ENCODE measurements at places on chromosomes 13 and 19.

DNA sequence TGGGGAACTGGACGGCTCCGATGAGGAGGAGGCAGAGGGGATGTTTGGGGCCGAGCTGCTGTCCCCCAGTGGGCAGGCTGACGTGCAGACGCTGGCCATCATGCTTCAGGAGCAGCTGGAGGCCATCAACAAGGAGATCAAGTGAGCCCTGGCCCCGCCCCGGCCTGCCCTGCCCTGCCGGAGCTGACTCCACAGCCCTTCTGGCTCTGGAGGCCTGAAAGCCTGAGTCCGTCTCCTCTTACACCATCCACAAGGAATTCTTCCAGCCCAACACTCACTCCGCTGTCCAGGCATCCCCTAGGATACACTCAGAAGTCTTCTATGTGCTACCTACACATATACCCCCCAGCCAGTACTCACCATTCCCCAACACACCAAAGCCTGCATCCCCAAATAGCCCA is 17.4 kb downstream of the PPFIA3 start:
- DNase-seq, result no peak

DNA sequence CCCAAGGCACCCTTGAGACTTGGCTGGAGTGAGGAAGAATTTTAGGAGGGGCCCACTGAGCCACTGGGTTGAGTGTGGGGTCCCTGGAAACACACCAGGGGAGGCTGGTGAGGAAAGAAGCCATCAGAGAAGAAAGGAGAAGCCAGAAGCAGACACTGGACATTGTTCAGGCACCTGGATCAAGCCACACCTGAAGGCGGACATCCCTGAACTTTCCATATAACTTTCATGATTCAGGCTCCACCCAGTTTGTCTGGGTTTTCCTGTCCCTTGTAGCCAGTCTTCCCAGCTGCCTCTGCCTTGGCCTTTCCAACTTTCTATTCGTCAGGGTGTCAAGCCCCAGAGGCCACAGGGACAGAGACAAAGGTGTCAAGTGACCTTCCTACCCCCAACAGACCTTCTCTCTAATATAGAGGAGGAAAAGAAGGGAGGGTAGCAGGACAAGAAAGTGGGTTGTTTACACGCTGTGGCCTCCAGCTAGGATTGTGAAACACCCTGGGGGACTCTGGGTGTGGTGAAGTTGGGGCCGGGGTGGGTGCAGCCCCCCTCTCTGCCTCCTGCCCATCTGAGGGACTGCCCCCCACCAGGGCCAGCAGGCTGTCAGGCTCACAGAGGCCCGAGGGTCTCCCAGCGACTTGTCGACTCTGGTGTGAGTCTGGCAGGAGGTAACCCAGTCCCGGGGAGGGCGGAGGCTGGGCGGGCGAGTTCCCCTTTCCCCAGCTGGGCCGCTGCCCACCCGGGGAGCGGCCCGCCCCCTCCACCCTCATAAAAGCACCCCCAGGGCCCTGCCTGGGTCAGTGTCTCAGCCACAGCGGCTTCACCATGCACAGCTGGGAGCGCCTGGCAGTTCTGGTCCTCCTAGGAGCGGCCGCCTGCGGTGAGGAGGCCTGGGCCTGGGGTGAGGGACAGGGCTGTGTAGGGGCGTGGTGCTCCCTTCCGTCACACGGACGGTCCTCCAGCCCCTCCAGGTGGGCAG is at the start of gene CFD:
Gene CFD (plus strand): TSS at position 797 of the 976 bp plus-strand sequence. CDS start 26 bp downstream, at position 823.
- no peak for DNase-seq

GRCh38 chr19:873084-873483 is 13.6 kb downstream of the CFD start:
- DNase-seq, result peak; percentile 80

DNA sequence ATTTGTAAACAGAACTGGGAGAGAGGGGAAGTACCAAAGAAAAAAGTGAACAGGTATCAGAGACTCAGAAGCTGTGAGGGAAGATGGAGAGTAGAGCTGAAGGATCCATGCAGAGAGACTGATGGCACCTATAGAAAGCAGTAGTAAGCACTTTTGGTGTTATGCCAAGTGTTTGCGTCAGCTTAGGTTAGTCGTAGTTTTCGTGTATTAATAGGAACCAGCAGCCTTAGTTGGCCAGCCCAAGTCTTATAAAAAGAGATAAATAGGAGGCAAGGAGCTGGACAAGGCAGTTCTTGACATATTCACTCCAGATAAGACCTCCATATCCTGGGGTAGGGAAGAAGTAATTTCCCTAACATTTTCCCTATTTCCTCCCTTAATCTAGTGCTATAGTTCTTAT is 214.2 kb downstream of the OXGR1 start:
- no peak for DNase-seq

DNA sequence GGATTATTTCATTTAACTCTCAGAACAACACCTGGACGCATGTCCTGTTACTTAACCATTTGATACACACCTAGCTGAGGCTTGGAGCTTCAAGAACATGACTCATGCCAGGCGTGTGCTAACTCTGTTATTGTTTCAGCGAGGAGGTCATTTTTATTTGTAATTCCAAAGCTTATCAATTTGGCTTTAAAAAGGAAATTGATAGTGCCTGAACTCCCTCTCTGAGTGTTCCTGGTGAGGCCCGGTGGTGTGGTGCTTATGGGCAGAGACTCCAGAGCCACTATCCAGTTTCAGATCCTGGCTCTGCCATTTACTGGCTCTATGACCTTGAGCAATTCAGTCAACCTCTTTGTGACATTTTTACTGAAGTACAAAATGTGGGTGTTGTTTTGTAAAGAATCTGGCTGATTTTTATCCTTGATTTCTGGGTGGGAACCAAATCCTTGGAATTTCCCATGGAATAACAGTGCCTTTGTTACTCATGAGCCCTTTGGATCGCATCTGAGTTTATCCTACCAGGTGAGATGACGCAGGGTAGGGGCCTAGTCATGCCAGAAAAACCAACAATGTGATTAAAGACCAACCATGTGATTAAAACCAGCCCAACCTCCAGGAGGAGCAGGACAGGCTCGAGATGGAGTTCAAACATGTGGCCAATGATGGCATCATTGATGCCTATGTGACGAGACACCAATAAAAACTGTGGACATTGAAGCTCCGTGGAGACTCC is 198.8 kb downstream of the MYO16 start:
- DNase-seq, result no peak

DNA sequence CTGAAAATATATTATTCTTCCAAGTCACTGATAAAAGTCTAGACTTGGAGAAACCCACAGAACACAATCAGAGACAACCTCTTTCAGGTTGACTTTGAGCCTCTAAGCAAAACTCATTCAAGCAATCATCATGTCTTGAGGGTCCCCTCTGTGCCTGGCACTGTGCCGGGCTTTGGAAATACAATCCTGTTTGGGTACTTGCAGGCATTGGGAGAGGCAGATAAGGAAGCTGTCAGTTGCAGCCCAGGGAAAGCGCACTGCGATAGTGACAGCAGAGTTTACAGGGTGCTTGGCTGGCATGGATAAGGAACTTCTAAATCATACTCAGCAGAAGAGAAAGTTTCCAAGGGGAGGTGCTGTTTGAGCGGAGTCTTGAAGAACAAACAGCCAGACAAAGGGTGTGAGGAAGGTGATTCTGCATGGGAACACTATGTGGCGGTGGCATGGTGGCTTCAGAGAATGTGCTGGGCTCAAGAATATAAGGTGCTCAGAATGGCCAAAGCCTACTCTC is 9.1 kb downstream of the SERP2 start:
- DNase-seq, result no peak

All from DND-41 (cell line).